ENCODE measurements at places on chromosomes 12 and 14.

DNA sequence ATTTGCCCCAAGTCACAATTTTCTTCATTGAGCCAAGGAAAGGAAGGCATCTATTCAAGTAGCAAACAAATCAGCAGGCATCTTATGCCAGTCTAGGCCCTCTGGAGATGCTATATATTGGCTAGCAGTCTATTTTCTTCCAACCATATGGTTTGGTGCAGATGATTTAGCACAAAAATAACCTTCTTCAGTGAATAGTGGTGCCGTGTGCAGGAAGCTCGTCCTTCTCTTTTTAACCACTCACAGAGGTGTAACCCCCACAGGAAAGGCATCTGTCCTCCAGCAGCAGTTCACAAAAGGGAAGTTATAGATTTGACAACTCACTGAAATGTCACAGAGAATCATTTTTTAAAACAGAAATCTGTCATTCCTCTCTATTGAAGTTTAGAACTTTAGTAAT lies 445.7 kb upstream of the SYT1 start:
- DNase-seq: no peak

- DNase-seq: no peak
These were observed 8.8 kb downstream of the STK38L start for GRCh38 chr12:27252934-27253333.

DNA sequence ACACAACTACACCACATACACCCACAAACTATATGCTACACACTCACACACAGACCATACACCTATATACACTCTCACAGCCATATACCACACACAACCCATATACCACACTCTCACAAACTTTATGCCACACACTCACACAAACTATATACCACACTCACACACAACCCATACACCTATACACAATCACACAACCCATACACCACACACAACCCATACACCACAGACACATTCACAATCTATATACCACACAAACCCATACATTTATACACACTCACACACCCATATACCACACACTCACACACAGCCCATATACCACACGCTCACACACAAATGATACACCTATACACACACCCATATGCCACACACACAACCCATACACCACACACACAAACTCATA lies 163.3 kb downstream of the TMEM121 start:
- DNase-seq: no peak

DNA sequence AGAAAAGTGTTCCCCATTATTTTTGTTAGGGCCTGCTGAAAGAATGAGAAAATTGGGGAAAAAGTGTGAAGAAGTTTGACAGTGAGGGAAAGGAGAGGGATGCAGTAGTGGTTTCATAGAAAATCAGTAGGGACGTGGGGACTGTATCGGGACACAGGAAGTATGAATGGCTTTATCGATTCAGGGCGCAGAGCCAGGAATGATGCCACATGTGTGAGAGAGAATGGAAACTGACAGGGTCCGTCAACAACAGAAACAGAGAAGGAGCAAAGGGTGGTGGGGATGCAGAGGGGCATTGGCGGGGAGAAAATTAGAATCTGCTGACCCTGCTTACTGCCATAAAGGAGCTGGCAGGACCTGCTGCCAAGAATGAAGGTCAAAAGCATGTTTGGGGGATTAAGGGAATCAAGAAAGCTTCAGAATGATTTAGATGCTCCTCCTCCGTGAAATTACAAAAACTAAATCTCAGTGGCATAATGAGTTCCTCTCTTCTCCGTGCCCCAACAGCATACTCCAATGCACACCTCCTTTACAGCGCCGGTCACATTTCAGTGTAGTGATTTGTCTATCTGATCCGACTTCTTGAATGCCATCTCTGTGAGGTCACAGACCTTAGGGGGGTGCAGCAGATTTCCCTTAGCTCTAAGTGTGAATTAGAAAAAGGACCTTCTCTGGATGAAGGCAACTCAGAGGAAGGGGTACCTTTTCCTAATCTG lies 92.6 kb downstream of the EMP1 start:
- DNase-seq: no peak

DNA sequence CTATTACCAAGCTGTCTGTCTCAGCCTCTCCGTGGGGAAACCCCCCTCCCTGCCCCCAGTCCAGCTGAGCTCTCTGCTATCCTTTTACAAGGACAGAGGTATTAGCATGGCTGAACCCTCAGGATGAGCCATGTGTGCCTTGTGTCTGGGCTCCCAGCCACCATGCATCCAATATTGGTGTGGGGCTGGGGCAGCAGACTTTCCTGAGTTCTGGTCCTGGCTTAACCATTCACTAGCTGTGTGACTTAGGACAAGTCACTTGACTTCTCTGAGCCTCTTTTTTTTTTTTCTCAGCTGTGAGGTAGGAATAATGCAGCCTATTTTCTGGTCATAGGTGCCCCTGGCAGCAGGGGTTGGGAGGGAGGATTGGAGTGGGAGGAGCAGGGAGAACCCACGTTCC lies 17.1 kb upstream of the CYP46A1 start:
- no peak for DNase-seq

DNA sequence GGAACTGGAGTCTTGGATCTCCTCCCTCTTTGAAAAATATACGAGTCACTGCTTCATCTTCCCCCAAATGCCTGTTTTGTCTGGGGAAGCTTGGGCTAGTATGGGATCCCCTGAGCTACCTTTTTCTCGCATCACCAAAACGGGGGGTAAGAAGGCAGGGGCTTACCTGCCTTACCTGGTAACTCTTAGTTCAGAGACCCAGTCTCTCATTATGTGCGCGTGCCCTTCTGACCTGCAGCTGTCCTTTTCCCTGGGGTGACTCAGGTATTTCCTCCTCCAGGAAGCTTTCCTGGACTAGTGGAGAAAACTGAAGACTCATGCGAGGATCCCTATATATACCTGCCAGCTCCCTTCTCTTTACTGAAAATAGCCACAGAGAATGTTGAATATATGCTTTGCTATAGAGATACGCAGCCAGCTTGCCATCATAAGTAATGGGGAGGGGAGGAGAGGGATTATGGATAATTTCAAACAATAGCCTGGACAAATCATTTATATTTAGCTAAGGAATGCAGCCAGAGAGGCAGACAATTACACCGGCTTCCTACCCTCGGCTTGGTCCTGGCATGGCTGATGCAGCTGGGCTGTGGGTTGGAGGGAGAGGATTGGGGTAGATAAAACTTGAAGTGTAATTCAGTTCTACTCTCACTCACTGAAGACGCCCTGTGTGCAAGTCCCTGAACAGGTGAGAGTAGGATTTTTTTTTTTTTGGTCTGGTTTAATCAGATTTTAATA lies 1.1 kb downstream of the TSPAN9 start:
- DNase-seq: no peak

DNA sequence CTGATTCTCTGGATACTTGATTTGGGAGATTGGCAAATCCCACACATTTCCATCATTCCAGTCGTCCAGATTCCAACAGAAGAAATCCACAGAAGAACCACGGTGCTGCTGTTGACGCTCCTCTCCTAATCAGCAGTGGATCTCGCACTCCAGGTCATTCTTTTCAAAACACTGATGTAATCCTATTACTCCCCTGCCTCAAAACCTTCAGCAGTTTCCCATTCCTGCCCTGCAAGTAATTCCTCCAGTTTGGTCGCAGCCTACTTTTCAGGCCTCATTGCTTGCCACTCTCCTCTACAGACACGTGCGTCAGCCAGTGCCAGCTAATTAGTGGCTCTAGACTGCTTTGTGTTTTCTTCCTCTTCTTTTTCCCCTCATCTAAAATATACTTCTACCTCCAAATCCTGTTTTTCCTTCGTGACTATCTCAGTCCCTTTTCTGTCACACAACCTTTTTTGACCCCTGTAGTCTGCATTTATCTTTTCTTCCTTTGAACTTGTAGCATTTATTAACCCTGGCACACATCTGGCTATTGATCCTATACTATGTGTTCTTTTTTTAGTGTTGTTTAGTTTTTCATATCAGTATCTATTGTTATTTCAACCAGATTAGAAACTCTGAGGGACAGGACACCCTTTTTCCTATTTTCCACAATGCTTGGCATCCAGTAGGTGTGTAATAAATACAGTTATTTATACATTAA lies 36.8 kb downstream of the PRORP start:
- no peak for DNase-seq

All from RWPE2 (cell line).